Kasumi-1 (cell line): ENCODE measurements at places on chromosomes 3 and 15.

GRCh38 chr3:46979958-46980497 lies 562 bp downstream of the NBEAL2 start:
- no peak for DNase-seq

DNA sequence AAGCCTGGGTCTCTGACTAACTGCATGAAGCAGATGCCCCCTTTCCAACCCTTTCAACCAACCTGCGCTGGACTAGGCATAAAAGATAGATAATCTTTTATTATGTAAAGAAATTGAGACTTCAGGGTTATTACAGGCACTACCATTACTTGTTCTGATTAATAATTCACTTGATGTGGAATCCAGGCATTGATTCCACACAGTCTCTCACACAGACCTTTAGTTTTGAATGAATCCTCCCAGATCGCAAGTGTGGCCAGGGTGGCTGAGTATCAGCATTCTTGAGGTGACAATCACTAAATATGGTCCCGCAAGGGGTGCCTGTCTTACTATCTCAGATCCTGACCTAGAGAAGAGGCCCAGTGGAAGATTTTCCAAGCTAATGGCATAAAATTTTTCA lies 368.9 kb upstream of the ONECUT1 start:
- no peak for DNase-seq

GRCh38 chr3:64148955-64149653 lies 76.2 kb downstream of the PRICKLE2 start:
- no peak for DNase-seq

DNA sequence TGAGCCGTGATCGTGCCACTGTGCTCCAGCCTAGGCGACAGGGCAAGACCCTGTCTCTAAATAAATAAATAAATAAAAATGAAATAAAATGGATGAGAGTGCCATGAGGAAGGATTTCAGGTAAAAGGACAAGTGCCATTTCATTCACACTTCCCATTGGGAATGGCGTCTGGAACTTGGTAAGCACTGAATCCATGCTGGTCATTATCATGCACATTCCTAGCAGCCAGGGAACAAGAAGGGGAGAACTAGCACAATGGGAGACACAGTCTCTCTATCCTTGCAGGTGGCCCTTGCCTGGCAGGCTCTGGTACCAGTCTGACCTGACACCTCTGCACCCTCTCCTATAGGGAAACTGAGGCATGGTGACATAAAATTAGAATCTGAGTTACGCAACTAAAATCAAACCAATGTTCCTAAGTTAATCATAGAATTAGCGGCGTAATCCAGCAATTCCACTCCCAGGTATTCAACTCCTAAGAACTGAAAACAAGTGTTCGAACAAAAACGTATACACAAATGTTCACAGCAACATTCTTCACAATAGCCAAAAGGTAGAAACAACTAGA lies 70.8 kb upstream of the MFGE8 start:
- no peak for DNase-seq

DNA sequence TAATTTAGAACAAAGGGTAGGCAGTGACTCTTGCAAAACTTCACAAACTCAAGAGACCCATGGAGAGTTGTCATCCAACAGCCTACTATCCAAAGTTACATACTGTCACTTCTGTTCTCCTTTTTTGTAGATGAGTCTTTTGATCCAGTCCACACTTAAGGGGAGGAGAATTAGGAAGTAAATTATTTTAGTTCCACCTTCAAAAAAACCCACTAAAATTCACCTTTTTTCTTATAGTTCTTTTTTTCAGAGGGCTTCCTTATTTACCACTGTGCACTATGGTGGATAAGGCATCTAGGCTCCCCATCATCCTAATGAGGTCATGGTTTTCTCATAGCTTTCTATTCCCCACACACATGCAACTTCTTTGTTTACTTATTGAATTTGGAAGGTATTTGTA lies 8.6 kb upstream of the TCAIM start:
- no peak for DNase-seq

DNA sequence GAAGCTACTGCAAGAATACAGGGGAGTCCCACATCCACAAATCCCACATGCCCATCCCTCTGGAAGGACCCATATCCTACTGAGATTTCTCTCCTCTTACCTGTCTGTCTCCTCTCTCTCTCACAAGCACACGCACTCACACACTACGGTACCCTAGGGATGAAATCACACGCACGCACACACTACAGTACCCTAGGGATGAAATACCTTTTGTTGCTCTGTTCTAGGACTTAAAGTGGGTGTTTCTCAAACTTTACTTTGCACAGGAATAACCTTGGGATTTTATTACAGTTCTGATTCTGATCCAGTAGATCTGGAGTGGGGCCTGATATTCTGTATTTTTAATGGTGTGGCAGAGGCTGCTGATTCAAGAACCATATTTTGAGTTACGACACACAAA lies 622.2 kb upstream of the ZNF385D start:
- DNase-seq: no peak

DNA sequence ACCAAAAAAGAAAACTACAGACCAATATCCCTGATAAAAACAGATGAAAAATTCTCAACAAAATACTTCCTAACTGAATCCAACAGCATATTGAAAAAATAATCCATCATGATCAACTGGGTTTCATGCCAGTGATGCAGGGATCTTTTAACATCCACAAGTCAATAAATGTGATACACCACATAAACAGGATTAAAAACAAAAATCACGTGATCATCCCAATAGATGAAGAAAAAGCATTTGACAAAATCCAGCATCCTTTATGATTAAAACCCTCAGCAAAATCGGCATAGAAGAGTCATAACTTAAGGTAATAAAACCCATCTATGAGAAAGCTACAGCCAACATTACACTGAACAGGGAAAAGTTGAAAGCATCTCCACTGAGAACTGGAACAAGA lies 107.5 kb downstream of the DCLK3 start:
- DNase-seq: no peak

GRCh38 chr15:48832648-48833047 lies 21.8 kb upstream of the CEP152 start:
- DNase-seq: no peak

DNA sequence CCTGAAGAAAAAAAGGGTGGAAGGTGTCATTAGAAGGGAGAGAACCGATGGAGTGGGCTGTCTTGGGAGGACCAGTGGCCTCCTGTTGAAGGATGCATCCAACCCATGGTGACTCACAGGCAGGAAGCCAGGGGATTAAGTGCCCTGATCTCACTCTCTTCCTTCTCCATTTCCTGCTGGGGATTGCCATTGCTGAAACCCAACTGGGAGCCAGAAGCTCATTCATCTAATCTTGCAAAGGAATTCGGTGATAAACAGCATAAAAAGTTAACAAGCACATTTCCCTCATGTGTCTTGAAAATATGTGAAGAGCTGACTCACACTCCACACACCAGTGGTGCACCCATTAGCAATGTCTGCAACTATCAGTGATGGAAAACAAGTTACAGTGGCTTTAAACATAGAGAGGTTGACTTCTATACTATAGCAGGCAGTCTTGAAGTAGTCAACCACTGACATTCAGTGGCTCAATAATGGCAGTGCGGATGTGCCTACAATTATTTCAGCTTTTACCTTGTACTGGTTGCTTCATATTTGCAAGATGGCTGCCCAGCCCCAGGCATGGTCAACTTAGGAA lies 12.8 kb upstream of the CSRNP1 start:
- no peak for DNase-seq
